ENCODE measurements at places on chromosomes 7 and 10.

DNA sequence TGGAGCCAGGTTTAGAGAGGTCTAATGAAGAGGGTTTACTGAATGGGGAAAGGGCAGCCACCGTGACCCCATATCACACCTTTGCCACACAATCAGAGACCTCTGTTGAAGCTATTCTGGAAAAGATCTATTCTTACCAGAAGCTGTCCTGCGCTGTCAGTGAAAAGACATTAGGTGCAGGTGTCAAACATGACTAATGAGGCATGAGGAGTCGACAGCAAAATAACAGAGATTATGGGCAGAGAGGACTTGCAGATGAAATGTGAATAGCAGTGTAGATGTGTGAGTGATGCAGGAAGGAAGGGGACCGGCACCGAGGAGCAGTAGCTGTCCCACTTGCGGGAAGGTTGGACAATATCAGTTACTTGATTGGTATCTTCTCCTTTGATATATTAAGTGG lies 627.7 kb upstream of the GALNT17 start:
- DNase-seq, result no peak

- no peak for DNase-seq
These were observed 11.5 kb downstream of the AQP1 start for GRCh38 chr7:30923009-30923773.

- DNase-seq, result no peak
These were observed at the start of gene GPR26 for GRCh38 chr10:123666318-123667236. TSS of gene GPR26 (plus strand) at chr10:123666355. CDS start at chr10:123666408, 53 bp downstream.

- no peak for DNase-seq
These were observed 844 bp downstream of the GRM3 start for GRCh38 chr7:86644282-86645224.

GRCh38 chr10:102115775-102116174 lies 4.4 kb downstream of the LDB1 start:
- DNase-seq, result no peak

GRCh38 chr10:118332236-118332635 lies 9.9 kb downstream of the FAM204A start:
- DNase-seq, result no peak

- no peak for DNase-seq
These were observed 5.2 kb upstream of the FAM180A start for GRCh38 chr7:135753616-135754413.

DNA sequence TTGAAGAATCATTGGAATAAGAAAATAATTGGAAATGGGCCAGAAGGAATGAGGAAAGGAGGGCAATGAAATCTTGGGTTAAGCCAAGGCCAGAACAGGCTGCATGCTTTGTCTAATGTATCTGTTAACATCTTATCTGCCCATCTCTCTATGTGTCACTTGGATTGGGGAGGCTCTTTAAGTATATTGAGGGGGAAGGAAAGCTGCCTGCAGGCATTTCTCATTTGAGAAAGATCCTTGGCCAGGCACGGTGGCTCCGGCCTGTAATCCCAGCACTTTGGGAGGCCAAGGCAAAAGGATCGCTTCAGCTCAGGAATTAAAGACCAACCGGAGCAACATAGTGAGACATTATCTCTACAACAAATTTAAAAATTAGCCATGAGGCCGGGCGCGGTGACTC lies 14.3 kb downstream of the PCBD1 start:
- DNase-seq, result no peak

GRCh38 chr7:101608772-101609713 lies 20.1 kb downstream of the MYL10 start:
- DNase-seq, result no peak

- no peak for DNase-seq
These were observed 35.8 kb upstream of the EZH2 start for GRCh38 chr7:148919859-148920258.

GRCh38 chr7:141320287-141320686 lies 230.9 kb upstream of the AGK start:
- no peak for DNase-seq

- DNase-seq, result no peak
These were observed 58.7 kb upstream of the PFKP start for GRCh38 chr10:3008518-3009195.

- DNase-seq, result no peak
These were observed 50.1 kb upstream of the RASGEF1A start for GRCh38 chr10:43316988-43317387.

- no peak for DNase-seq
These were observed 28.6 kb downstream of the RABGEF1 start for GRCh38 chr7:66768865-66769832.

GRCh38 chr7:45974540-45975360 lies 53.7 kb upstream of the IGFBP3 start:
- no peak for DNase-seq

DNA sequence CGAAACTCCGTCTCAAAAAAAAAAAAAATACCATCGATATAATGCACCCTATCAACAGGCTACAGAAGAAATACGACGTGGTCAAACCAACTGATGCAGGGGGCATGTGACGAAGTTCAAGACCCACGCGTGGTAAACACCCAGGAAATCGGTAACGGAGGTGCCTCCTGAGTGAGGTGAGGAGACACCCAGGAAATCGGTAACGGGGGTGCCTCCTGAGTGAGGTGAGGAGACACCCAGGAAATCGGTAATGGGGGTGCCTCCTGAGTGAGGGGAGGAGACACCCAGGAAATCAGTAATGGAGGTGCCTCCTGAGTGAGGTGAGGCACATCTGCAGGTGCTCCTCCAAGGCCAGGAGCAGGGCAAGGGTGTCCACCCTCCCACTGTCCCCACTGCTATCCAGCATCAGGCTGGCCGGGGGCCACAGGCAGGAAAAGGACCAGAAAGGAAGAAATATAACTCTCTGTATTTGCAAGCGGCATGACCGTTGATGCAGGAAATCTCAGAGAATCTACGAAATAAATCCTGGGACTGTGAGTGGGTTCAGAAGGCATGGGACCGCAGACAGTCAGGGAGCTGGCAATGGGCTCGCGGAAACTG lies 10.7 kb upstream of the GPR146 start:
- DNase-seq, result no peak

- no peak for DNase-seq
These were observed 32.8 kb downstream of the HIPK2 start for GRCh38 chr7:139744768-139745677.

GRCh38 chr10:37263304-37263703 lies 137.9 kb downstream of the ANKRD30A start:
- no peak for DNase-seq

GRCh38 chr10:94496010-94496409 lies 49.6 kb upstream of the HELLS start:
- DNase-seq, result no peak

DNA sequence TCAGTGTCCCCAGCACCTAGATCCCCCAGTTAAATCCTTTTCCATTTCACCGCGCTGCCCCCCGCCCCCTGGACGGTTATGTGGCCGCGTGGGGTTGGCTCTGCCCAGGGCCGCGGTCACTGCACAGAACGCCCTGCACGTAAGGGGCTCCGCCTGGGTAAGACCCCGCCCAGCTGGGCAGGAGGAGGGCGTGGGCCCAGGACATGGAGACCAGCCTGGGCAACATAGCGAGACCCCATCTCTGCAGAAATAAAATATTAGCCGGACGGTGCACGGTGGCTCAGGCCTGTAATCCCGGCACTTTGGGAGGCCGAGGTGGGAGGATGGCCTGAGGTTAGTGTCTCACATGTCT lies 650 bp upstream of the ZFAND2A start:
- DNase-seq, result no peak
